ENCODE measurements at places on chromosomes 1 and 21.

DNA sequence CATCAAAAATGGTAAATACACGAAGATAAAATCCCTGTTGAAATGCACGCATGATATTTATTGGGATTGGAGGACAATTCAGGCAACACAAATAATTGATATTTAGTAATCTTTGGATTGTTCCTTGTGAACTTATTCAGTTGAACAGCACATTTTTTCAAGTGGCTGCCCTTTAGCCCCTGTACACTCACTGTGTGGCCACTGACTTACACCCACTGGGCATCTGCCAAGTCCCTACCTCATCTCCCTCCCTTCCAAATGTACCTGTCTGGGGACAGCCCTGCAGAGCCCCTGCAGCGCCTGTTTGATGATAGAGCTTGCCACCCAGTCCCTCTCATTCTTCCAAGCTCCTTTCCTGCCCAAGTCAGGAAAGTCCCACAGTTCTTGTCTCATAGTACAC is 154.3 kb downstream of the GLUL start:
- no peak for DNase-seq

- DNase-seq: no peak
Observed at GRCh38 chr21:31203431-31204054, 140.5 kb downstream of the TIAM1 start.

DNA sequence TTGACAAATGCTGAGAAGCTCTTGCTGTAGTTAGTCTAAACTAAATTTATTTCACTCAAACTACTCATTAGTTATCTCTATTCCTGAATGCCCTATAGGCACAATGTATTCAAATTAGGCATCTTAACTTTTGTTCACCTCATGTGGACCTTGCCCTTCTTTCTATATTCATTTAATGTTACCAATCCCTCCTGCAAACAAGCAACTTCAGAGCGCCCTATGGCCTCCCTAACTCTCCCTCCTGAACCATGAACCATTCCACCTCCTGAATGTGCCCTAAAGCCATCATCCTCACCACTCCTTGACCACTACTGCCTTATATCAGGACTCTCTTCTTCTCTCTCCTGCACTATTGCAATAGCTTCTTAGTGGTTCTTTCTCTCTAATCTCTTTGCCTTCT is 34.8 kb upstream of the SAMD13 start:
- no peak for DNase-seq

GRCh38 chr1:155006601-155007101 is 4.0 kb downstream of the ZBTB7B start:
- no peak for DNase-seq

- DNase-seq: no peak
Observed at GRCh38 chr1:172380441-172381244, 39.8 kb upstream of the C1orf105 start.
